Amygdala (tissue), 56 donors: ENCODE measurements at places on chromosomes 3 and 15.

DNA sequence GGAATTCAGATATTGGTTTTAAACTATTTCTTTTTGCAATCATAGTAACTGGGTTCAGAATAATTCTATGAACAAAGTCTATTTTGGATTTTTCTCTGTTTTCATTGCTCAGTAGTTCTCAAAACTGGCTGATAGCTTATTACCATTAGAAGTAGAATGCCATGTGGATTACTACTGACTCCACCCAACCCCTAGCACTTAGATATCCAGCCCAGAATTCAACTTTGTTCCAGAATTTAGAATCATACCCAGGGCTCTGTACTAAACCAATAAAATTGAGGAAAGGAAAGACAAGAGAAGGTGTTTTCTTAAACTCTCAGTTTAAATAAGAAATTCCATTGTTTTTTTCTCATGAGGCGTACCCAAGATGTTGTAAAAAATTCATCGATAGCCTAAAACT lies 39.0 kb upstream of the ABHD10 start:
- DNase-seq: no peak

GRCh38 chr3:31300456-31301443 lies 232.0 kb upstream of the STT3B start:
- no peak for DNase-seq

DNA sequence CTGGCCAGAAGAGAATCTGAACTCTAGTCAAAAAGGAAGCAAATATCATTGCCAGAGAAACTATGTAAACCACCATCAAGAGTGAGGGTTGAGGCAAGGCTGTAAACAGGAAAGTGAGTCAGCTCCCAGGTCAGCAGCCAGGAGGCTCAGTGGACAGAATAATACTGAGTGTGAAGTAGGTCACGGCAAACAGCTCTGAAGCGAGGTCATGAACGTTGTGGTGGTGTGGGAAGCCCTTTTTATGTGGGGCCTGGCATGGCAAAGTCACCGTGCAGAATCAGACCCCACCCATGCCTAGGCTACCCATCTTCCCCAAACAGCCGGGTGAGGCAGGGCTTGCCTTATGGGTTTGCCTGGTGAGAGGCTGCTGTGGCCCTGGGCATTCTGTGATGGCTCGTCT lies 43.9 kb downstream of the THBS1 start:
- no peak for DNase-seq

DNA sequence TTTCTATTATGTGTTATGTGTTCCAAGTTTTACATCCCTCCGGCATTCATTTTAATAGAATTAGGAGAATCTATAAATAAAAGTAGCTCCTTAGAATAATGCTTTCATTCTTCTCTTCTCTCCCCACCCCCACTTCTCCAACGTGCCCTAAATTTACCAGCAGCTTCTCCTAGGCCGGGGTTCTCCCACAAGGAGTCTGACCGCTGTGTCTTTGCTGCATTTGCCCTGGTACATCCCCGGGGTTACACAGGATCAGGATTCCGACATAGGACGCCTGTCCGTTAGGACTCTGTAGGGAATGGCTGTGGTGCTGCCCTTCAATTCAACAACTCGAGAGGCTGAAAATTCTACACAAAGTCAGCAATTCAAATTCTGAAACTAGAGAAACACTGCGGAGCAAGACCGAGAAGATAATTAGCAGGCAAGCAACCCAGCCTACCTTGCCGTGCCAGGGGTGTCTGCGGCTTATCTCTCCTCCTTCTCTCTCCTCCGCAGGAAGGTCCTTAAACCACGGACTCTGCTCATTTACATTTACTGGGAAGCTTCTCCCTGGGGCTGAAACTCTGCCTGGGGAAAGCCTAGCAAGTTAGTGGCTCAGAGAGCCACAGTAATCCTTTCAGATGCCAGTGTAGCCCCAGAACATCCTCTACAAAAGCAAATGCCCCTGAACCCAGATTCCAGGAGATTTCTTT lies 18.8 kb downstream of the PCSK6 start:
- DNase-seq: no peak

DNA sequence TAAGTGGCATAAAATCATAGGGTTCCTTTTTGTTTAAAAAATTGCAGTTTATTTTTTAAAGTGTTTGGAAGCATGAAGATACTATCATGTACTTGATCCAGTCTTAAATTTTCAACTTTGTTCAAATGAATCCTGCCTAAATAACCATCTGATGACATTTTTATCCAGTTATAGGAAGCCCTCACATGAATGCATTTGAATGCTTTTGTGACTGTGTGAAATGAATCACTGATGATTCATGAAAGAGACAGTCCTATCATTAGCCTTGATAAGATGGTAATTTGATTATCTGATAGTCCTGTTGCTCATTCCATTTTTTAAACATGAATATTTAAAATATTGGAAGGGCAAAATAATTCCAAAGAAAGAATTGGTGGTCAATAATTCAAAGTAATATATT lies 401.9 kb upstream of the ROBO2 start:
- DNase-seq: no peak

DNA sequence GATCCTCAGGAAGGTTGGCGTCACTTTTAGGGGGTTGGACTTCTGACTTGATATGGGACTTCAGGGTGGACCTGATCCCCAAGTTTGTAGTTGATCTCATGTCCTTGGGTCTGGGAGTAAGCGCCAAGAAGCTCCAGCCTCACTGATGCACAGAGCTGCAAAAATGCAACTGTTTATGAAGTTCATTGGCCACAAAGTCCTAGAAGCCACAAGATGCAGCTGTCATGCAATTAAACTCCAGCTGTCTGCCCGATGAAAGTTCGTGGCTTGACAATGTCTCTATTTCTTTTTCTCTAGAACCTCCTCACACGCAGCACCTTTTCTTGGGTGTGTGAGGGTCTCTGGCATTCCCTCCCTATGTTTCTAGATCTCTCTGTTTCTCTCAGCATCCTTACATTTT lies 9.2 kb upstream of the ACAN start:
- DNase-seq: no peak

DNA sequence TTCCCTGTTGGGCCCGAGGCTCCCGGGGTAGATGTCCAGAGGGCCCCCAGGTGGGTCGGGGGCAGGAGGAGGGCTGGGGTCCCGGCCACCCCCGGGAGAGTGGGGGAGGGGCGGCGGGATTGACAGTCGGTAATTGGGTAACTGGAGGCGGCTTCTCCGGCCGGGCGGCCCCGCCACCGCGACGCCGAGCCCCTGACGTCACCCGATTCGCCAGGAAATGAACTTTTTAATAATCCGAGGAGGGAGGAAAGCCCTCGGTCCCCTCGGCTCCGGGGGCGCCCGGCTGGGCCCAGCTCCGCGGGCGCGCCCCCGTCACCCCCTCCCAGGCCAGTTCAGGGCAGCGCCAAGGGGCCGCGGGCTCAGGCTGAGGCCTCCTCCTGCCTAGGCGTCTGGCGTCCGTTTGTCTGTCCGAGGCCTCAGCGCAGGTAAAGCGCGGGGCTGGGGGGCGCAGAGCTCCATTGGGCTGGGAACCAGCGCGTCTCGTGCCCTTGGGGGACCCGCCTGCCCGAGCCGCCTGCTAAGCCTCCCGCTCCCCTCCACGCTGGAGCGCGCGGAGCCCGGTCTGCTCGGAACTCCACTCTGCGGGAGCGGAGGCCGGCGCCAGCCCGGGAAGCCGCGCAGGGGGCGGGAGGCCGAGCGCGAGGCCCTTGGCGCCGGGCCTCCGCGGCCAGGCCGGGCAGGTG lies 3.9 kb downstream of the GATA2 start:
- no peak for DNase-seq

DNA sequence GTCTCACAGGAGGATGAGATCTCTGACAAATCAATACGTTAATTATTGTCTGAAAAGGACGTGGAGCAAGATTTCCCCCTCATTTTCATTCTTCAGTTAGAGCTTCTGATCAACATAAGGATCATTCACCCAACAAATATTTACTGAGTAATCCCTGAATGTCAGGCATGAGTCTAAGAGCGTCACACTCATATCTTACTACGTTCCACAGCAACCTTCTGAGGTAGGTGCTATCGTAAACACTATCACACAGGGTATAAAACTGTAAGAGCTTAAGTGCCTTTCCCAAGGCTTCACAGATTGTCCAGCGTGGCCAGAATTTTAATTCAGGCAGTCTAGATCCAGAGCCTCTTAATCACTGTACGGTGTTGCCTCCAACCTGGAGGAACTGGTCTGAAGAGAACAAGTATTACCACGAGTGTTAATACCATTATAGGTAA lies 10.6 kb upstream of the TM4SF1 start:
- no peak for DNase-seq

DNA sequence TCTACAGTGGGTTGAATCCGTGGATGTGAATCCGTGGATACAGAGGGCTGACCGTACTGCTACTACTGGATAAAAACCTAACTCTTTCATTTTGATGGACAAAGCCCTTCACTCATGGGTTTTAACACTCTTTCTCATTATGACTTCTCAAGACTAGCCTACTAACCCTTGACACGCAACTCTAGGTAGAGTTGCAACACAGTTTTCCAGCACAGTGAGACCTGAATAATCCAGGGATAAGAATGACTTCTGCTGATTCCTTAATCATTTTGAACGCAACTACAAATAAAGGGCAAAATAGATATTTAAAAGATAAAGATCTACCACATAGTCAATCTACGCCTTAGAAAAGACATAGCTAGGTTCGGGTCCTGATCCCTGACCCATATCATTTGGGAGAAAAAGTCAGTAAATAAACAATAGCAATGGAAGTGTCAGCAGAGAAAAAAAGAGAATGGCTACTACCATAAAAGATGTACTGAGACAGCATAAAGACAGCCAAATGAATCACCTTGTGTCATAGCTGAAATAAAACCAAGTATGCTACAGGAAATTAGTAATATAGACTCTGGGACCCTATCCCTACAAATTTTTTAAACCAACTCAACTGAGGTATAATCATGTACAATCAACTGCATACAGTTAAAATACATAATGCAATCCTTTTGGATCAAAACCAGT lies 87.6 kb downstream of the DPH6 start:
- DNase-seq: no peak

DNA sequence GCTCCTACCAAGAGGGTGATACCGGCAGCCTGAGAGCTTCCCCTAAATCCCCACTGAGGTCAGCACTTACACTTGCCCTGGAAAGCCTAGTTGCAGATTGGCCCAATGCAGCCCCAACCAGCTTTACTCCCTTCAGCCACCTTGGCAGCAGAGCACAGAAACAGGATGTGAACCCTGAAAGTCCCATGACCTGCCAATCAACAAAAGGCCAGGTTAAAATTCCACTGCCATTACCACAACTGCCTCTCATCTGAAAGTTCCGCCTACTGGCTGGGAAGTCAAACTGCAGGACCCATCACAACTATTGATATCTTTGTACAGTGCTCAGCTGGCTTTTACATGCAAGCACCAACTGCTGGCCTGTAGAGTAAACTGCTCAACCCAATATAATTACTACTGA lies 156.2 kb downstream of the ZMAT3 start:
- no peak for DNase-seq

- DNase-seq: no peak
Observed at GRCh38 chr3:161072211-161072621, 32.9 kb downstream of the B3GALNT1 start.

DNA sequence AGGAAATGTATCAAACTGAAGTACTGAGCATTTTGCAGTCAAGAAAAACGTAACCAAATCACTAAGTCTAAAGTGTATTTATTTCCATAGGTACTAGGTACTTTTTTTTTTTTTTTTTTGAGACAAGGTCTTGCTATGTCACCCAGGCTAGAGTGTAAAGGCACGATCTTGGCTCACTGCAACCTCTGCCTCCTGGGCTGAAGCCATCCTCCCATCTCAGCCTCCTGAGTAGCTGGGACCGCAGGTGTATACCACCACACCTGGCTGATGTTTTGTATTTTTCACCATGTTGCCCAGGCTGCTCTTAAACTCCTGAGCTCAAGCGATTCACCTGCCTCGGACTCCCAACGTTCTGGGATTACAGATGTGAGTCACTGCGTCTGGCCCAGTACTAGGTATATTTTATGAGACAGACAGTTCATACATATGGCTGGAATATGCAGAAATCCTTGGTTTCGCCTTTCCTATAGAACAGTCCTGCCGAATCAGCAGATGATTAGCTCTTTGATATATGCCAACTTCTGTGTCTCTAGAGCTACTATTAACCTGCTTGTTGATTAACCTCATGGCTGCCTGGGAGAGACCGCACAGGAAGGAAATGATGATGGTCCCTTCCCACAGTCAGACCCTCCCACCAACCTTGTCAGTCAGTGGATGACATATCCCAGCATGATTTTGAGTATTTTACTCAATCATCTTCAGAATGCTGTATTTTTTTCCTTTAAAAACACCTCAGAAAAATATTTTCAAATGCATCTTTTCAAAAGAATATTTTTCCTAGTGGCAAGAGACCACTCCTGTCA lies 32.3 kb downstream of the TMOD3 start:
- no peak for DNase-seq

DNA sequence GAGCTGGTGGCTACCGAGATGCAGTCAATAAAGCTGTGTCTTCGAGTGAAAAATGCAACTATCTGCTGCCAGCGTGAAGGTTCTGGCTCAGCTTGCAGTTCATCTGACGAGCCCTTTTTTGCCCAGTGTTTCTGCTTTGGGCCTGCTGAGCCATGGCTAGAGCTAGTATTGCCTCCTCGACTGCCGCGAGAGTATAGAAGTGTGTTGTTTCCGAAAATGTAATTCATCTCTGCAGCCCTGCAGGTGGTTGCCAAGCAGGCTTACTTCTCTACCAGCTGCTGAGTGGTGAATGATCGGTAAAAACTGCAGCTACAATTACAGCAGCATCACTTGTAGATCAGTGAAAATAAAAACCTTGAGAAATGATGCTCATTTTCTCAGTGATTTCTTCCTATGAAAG lies 114.8 kb downstream of the DLG1 start:
- no peak for DNase-seq

- DNase-seq: no peak
Observed at GRCh38 chr3:186476541-186476940, 67.6 kb downstream of the CRYGS start.

DNA sequence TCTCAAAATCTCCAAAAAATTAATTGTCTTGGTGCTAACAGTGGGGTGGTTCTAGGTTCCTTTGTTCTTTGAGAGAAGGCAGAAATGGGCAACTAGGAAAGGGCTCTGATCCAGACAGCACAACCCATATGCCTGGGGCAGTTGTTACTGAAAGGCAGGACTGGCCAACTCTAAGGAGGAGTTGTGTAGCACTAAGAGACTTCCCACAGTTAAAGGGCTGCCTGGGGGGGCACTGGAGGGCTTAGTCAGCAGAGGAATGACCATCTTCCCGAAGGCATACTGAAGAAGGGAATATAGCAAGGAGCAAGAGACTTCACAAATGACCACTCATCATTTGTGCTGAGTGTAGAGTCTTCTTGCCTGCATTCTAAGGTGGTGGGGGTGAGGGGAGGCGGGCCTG lies 15.8 kb downstream of the ILDR1 start:
- no peak for DNase-seq

DNA sequence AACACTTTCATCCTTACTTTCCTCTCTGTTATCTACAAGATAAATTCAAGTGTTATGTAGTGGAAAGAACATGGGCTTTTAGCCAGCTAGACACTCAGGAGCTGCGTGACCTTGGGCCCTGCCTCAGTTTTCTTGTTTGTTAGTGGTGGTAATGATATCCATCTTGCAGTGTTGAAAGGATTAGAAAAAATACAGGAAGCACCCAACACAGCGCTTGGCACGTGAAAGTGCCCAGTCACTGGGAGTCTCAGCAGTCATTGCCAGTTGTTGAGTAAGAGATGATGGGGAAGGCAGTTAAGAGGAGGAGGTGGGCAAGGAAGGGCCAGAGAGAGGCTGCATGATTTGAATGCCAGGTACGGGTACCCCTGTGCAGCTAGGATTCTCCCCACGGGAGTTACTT lies 5.3 kb downstream of the PDIA5 start:
- no peak for DNase-seq

GRCh38 chr3:169984292-169984691 lies 17.7 kb downstream of the SEC62 start:
- DNase-seq: no peak
